ENCODE measurements at places on chromosomes 4 and X.

DNA sequence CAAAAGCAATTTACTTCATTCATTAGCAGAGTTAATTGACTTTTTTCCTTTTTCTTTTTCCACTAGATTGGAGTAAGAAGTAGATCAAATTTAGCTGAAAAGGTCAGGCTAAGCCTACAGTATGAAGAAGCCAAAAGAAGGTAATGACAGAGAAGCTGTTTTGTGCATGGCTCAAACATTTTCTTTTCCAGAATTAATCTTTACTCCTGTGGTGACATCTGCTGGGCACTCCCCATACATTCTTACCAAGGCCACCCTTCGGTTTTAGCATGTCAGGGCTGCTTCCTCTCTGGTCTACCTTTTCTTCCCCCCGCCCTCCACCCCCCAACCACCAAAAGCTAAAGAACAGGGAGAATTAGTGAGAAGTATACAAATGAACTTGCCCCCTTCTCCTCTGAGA is 70.2 kb downstream of the CLDN22 start:
- DNase-seq: peak; percentile 18

GRCh38 chrX:18753631-18754030 is 46.2 kb downstream of the PPEF1 start:
- DNase-seq: no peak

DNA sequence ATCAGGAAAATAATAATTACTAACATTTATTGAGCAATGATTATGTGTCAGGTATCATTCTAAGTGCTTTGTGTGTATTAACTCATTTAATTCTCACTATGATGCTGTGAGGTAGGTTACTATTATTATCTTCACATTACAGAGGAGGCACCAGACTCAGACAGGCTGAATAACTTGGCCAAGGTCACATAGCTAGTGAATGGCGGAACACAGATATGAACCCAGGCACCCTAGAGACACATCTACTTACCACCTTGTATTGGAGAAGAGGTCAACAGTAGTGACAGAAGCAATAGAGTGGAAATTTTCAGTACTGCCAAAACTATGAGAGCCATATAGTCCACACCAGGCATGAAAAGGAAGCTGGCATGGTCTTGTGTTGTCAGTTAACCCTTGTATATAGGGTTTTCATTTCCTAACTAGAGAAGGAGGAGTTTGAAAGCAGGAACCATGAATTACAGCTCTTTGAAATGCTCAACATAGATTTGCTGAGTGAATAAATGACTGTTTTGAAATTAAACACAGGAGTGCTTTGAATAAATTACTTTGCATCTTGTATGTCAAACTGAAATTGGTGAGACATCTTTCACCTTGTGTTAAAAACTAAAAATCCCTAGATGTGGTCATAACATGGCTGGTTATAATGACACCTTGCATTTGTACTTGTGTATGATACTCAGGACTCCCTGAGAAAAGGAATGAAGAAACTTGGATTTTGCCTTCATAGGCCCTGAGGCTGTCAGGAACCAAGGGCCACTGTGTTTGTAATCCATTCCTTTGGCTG is 71.8 kb downstream of the RTL9 start:
- DNase-seq: no peak

DNA sequence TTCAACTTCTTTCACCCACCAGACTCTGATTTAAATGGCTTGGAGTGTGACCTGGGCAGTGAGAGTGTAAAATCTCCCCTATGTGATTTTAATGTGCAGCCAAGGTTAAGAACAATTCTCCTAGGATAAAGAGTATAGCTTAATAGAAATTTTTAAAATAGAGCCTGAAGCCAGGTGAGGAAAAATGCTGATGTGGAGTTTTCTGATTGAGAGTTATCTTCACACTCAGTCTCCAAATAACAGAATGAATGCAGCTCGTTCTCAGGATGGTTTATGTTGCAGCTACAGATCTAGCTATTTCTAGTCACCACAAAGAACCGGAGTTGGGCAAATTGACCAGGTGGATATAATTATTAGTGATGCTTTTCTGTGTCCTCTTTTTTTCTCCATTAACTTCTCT is 70.7 kb downstream of the MOSPD2 start:
- no peak for DNase-seq

- DNase-seq: no peak
These were observed 30.9 kb downstream of the RWDD4 start for GRCh38 chr4:183627979-183628588.
